ENCODE measurements at places on chromosomes 11 and 22.
A peak's percentile ranks its signal among the peaks of the same experiment; 100 is the strongest.

GRCh38 chr11:36211761-36212430 is 77.3 kb downstream of the COMMD9 start:
- peak; percentile 54 for DNase-seq

GRCh38 chr22:42033263-42034181 is 34.9 kb downstream of the WBP2NL start:
- no peak for DNase-seq

- no peak for DNase-seq
These were observed 83.0 kb downstream of the TRAF6 start for GRCh38 chr11:36427079-36427478.

DNA sequence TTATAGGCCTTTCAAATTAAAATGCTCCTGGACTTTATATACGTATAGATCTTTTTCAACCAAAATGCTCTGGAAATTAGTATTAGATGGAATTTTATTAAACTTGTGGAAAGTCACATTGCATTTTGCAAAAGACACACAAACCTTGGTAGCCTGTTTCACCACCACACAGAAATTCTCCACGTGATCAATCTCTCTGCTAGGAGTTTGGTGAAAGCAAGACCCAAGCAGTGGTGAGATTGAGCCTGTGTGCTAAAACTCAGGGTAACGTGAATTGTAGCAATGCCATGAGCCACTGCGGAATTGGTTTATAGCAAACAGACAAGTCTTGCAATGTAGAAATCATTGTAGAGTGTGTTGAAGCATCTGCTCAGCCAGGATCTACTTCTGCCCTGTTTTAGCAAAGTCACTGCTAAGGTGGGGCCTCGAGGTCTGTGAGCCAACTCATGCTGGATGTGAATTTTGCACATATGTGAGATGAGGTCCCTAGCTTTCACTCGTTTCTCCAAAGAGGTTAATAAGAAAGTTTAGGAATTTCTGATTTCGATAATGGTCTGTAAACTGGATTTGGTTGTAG is 184.8 kb downstream of the DBX1 start:
- no peak for DNase-seq

DNA sequence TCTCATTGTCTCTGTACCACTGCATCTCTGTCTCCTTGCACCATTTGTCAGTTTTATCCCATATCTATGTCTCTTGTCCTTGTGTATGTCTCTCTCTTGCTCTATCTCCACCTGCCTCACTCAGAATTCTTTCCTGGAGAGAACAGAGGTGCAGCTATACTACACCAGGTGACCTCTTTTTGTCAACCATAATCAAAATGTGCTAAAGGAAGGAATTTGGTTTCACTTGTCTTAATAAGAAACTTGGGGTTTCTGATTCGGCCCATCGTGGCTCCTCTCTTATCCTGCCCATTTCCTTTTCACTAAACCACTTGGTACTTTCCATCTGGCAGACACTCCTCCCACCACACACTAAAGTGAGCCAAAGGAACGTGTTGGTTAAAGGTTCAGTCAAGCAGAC is 2.0 kb upstream of the C11orf42 start:
- DNase-seq = no peak

DNA sequence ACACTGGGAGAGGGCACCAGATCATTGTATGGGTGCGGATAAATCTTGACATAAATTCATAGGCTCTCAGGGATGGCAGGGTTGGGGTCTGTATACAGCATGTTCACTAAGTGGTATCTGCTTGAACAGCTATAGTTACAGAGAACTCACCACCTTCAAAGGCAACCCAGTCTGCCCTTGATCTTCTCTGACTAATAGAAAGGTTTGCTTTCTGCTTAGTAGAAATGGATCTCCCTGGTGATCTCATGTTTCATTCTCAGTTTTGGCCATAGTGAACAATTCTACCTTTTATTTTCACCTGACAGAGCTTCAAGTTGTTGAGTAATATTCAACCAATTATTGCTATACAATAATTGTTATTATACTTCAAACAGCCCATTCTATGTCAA is 32.4 kb downstream of the CNTF start:
- DNase-seq = no peak

GRCh38 chr11:124041254-124041653 is at the start of gene OR10G7:
Gene OR10G7, minus strand, starts transcription at chr11:124041325. Its CDS starts 2,324 bp downstream, at chr11:124039001.
- no peak for DNase-seq

DNA sequence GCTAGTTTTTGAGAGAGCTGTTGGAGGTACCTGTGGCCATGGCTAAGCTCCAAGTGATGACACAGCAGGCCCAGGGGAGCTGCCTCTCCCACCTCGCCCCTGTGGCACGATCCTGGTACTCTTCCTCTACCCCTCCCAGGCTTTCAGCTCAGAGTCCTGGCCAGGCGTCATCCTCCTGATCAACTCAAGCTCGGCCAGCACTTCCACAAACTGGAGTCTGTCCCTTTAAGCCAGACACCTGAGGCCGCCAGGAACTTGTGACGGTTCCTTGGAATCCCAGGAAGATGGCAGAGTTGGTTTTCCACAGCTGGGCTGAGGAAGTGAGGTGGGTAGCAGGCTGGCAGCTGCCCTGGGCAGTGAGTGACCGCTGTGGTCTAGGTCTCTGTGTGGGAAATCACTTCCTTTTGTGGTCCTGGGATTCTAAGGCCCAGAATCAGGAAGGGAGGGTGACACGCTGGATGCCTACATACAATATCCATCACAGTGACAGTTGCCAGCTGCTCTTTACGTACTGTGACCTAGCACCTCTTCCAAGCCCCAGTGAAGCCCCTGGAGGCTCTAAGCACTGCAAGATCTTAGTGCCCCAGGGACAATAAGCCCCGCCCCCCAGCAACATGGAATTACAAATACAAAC is 3.2 kb upstream of the CST6 start:
- no peak for DNase-seq

- DNase-seq = no peak
These were observed 136.3 kb downstream of the TEAD1 start for GRCh38 chr11:12810568-12810894.

GRCh38 chr22:19657252-19658056 is 56.8 kb upstream of the SEPTIN5 start:
- no peak for DNase-seq

- DNase-seq = no peak
These were observed 320.2 kb upstream of the PLET1 start for GRCh38 chr11:112580864-112581263.

DNA sequence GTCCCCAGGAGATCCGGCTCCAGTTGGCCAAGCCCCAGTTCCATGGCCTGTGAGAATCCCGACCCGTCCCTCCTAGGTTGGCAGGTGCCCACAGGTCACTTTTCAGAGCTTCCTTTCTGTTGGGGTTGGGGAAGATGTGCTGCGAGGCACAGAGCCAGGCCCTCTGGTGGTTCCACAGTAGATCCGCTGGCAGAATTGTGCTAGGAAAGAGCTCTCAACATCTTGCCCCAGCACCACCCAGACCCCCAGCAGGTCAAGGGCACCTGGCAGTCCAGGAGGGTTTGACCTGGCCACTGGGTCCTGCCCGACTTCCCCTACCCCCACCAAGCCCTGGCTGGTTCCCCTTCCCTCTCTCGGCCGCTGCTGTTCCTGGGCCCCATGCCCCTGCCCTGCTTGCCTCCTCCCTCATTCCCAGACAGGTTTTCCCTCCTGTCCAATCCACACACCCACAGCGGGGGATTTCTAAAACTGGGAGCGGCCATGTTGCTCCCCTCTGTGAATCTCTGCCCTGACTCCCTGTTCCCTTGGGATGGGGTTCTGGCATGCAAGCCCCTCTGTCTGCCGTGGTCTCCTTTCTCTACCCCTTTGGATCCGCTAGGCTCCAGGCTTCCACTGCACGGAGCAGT is 26.2 kb upstream of the GCAT start:
- no peak for DNase-seq

DNA sequence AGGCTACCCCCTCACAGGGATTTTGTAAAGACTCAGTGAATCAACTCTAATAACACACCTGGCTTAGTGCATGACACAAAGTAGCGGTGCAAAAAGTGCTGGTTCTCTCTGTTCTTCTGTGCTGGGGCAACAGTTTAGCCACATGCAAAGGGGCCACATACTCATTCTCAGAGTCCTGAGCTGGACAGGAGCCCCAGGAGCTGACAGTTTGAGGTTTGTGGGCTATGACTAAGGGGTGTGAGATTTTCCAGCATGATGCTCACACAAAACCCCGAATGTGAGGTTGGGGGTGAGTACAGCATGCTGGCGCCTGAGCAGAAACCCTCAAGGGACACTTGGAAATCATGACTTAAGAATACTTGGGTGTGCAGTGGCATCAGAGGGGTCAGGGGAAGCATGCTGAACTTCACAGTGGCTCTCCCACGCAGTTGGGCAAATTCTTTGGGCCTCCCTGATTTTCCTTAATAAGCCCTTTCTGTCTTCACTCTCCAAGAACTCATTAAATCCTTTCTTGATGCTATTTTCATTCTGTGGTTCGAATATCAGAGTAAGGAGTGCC is 31.0 kb downstream of the TMPRSS5 start:
- DNase-seq = no peak

DNA sequence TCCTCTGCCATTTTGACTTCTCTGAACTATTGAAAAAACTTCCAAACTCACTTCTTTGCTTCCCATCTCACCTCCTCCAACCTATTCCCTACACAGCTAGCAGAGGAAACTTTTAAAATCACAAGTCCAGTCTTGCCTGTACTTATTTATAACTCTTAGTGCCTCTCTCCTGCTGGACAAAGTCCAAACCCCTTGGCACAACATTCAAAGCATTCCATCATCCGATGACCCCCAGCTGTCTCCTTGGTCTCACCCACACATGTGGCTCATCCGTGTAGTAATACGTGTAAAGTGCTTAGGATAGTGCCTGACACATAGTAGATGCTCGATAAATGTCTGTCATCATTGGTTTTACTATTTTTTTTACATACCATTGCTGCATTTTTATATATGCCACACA is 101.4 kb downstream of the PARVA start:
- no peak for DNase-seq

DNA sequence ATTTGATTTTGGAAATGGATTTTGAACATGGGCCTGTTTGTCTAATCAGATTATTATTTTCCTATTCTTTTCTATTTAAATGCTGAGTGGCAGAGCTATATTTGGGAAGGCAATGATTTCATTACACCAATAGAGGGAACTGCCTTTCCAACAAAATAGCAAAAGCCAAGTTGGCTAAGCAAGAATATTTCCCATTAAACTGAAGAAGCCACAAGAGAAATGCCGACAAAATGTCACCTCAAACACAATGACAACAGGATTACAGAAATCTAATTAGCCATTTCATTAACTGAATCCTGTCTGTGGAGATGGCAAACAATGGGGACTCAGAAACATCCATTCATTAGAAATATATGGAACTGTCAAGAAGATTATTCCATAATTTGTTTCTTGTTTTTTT is 1593.1 kb upstream of the RAG2 start:
- no peak for DNase-seq

DNA sequence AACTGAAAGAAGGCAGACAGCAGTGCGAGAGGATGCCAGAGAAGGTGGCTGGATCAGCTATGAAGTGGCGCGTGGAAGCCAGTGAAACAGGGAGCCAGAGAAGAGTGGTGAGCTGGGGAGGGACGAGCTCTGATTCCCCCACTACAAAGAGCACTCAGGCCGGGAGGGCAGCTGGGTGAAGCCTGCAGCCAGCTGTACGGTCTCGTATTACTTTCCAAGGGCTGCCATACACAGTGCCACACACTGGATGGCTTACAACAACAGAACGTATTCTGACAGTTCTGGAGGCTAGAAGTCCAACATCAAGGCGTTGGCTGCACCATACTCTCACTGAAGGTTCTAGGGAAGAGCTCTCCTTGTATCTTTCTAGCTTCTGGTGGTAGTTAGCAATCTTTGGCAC is 47.1 kb upstream of the WNT11 start:
- no peak for DNase-seq

DNA sequence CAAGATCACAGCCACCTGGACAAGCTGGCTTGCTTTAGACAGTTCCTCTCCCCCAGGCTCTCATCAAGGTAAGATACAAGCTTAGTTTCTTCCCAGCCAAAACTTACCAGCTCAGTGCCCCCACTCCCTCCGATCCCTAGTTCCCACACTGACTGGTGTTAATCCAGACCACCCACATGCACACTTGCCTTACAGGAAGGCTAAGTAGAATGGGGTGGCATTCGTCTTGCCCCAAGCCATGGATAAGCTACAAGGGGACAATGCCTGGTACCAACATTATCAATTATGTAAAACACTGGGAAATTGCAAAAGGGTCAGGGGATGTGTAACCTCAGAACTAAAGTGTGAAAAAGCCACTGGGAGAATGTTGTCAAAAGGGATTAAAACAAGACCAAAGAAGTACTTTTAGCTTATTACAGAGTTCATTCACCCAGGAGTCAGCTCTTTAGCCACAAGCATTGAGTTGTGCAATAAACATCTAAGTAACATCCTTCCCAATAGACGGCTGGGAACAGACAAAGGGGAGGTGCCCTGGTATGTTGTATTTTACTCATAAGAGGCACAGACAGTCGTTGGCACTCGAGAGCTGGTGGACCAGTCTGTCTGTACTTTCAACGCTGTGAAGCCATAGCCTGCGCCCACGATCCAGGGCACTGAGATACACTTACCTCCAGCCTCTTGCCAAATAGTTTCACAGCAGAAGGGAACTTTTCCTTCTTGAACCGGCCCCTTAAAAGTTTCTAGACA is 1.1 kb downstream of the DHCR7 start:
- DNase-seq = peak; percentile 24

GRCh38 chr11:120612513-120613263 is 101.1 kb downstream of the GRIK4 start:
- no peak for DNase-seq

DNA sequence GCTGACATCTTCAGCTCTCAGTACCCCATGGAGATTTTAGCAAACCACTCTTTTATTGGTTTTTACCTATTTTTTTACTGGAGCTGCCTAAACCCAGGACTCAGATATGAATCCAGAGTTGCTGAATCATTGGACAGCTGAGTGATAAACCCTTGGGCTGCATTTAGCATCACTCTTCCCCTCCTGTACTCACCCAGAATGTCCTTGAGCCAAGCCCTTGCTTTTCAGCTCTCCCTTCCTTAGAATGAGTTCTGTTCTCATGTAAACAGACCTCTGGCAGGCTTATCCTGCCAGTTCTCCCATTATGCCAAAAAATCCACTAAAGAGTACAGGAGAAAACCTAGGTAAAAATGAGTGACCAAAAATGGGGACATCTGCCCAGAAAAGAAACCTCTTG is 200.1 kb upstream of the POU2AF2 start:
- DNase-seq = no peak

DNA sequence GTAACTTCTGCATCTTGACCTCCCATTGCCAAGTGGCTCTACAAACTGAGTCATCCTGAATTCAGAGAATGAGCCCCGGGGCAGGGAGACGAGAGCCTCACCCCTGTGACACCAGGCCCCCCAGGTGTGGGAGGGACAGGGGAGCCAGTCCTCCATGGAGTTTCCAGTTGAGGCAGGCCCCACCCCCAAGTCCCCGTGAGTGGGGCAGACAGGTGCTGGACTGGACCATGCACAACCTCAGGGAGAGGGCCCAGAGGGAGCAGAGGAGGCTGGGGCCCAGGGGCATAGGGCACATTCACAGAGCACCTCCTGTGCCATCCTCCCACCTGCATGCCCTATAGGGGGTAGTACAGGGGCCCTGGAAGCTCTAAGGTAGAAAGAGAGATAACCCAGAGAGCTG is 180.8 kb downstream of the BRD1 start:
- no peak for DNase-seq
